ENCODE measurements at places on chromosomes 6 and 20.
A peak's percentile ranks its signal among the peaks of the same experiment; 100 is the strongest.

GRCh38 chr20:24630486-24631172 is 161.2 kb downstream of the SYNDIG1 start:
- H3K36me3 ChIP-seq: no peaks in the 10 kb centered on the region
- no peaks in the 10 kb centered on the region for H3K4me1 ChIP-seq
- H3K4me3 ChIP-seq: no peak overlapping the region
- H3K27ac ChIP-seq: no peak overlapping the region
- no peak for DNase-seq
- no peaks in the 10 kb centered on the region for H3K27me3 ChIP-seq

DNA sequence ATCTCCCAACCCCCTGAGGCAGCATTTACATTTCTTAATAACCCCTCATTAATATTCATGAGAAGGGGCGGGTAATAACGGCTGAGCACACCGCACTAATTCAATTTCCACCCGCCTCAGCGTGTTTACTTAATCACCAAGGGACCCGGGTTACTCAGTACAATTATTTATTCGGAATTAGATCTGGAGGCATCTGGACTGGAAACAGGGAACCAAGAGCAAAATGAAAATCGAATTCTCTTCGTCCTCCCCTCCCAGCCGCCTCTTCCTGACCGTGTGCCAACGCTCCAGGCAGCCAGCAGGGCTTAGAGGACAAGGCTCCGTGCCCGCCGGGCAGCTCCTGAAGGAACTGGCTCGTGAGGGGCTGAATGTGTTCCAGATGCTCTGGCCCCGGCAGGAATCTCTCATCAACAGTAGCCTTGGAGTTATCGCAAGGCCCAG is 23.5 kb upstream of the CTNNBL1 start:
- H3K4me3 ChIP-seq: peak overlapping the region; percentile 52
- H3K27ac ChIP-seq: no peak overlapping the region
- H3K27me3 ChIP-seq: no peaks in the 10 kb centered on the region
- no peak for DNase-seq
- peaks cover 8% of the 10 kb centered on the region for H3K4me1 ChIP-seq

- no peak overlapping the region for H3K27ac ChIP-seq
- H3K4me1 ChIP-seq: peaks cover 5% of the 10 kb centered on the region
- H3K36me3 ChIP-seq: no peaks in the 10 kb centered on the region
- no peak for DNase-seq
- no peaks in the 10 kb centered on the region for H3K27me3 ChIP-seq
These were observed 253.8 kb downstream of the LAMA2 start for GRCh38 chr6:129136751-129137150.

GRCh38 chr6:121780325-121781321 is 345.2 kb downstream of the GJA1 start:
- H3K27ac ChIP-seq: peak overlapping the region; percentile 74
- no peaks in the 10 kb centered on the region for H3K36me3 ChIP-seq
- no peaks in the 10 kb centered on the region for H3K27me3 ChIP-seq
- H3K4me1 ChIP-seq: peaks cover 33% of the 10 kb centered on the region
- peak; percentile 67 for DNase-seq

- DNase-seq: no peak
- no peak overlapping the region for H3K4me3 ChIP-seq
- H3K27me3 ChIP-seq: no peaks in the 10 kb centered on the region
- H3K27ac ChIP-seq: no peak overlapping the region
These were observed 648.9 kb downstream of the PRKN start for GRCh38 chr6:162078667-162079066.

DNA sequence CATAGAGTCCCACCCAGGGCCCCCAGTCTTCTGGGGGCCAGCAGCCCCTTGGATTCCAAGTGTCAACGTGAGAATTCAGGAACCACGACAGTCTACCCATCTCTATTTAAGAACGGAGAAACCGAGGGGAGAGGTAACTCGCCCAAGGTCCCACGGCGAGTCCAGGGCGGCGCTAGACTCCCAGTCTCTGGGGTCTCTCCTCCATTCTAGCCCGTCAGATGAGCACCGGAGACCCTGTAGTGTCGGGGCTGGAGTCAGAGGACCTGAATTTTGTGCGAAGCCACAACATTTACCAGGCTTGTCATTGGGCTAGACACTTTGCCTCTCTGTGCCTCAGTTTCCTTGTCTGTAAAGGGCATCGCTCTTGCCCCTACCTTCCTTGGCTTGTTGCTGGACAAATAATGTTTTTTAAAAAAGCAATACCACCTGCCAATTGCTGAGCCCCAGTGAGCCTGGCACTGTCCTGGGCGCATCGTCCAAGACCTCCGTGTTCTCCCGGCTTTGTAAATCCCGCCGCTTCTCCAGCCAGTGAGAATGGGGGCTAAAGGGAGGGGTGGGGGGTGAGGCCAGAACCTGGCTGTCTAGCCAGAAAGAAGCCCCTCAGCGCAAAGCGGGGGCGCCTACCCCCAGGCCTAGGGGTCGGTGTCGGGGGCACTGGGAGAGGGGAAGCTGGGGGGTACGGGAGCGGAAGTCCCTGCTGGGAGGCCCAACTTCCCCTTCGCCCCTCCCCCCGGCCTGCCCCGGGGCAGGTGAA is 91.7 kb downstream of the NCR2 start:
- no peak for DNase-seq
- H3K27me3 ChIP-seq: no peaks in the 10 kb centered on the region
- no peaks in the 10 kb centered on the region for H3K36me3 ChIP-seq
- peak overlapping the region; percentile 83 for H3K27ac ChIP-seq
- peaks cover 37% of the 10 kb centered on the region for H3K4me1 ChIP-seq

DNA sequence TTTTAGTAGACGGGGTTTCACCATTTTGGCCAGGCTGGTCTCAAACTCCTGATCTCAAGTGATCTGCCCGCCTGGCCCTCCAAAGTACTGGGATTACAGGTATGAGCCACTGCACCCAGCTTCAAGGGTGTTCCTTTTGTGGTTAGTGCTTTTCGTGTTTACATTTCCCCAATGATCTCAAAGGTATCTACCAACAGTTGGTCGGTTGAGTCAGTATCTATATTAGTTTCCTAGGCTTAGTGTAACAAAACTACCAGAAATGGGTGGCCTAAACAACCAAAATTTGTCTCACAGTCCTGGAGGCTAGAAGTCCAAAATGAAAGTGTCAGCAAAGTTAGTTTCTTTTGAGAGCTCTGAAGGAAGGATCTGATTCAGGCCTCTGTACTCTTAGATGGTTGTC is 30.1 kb downstream of the CASP8AP2 start:
- H3K27me3 ChIP-seq: no peaks in the 10 kb centered on the region
- peaks cover 39% of the 10 kb centered on the region for H3K36me3 ChIP-seq
- H3K4me3 ChIP-seq: no peak overlapping the region
- H3K4me1 ChIP-seq: no peaks in the 10 kb centered on the region
- H3K27ac ChIP-seq: no peak overlapping the region
- DNase-seq: no peak

DNA sequence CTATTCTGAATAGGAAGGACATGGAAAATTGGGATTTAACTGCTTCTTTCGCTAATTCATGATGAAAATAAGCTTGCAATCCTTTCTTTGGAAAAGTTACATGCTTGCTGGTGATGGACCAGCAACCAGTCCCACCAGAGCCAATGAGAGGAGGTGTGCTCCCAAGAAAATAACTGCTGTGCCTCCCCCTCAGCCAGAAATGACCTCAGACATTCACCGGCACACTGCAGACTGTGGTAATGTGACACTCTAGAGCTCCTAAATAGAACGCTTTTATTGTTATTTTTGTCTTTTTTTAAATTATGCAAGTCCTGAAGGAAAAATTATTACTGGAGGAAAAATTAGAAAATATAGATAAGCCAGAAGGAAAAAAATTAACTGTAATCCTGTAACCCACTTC is 2.6 kb downstream of the PYGB start:
- H3K27ac ChIP-seq: no peak overlapping the region
- peaks cover 23% of the 10 kb centered on the region for H3K4me1 ChIP-seq
- H3K36me3 ChIP-seq: no peaks in the 10 kb centered on the region
- no peak for DNase-seq

DNA sequence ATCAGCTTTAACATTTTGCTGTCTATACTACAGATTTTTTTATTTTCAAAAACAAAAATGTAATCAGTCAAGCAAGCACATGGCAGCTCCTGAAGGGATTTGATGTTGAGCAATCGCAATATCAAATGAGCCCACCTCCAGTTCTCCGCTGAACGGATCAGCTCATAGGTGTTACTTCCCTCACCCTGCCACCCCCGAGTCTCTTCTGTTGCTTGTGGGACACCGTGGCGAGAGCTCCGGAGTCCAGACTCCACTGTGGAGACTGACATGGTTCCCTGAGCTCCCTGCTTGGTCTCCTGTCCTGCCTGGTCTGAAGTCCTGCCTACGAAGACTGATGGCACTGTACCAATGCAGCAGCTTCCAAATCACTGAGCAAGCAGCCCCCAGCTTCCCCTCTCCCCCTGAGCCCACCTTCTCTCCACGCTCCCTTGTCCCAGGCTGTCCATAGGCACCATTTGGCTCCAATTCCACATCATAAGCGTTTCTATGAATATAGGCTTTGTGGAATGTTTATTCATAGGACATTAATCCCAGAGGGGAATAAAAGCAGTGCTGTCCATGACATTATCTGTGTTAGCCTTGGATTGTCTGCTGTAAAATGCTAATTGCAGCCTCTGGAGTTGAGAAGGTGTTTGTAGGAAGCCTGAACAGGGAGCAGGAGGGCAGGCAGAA is 162.2 kb downstream of the LY86 start:
- DNase-seq: no peak
- H3K4me3 ChIP-seq: no peak overlapping the region
- peak overlapping the region; percentile 12 for H3K27ac ChIP-seq
- no peaks in the 10 kb centered on the region for H3K36me3 ChIP-seq

All from thoracic aorta (tissue), 2 donors.